ENCODE measurements at places on chromosomes 5 and 9.
A peak's percentile ranks its signal among the peaks of the same experiment; 100 is the strongest.

DNA sequence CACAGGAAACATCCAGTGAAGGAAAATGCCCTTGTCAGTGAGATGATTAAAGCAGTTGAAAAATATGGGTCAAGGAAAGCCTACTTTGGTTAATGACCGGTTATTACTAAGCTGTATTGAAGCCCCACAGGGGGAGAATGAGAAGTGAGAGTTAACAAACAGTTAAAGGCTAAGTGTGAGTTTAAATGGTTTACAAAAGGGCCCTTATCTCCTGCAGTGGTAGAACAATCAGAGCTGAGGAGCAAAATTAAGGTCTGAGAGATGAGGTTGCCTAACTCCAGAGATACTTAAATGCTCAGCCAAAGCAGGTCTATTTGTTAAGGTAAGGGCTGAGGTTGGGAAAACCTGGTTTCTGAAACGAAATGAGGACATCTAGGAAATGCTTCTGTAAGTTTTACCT is 75.1 kb upstream of the FER start:
- DNase-seq = no peak

DNA sequence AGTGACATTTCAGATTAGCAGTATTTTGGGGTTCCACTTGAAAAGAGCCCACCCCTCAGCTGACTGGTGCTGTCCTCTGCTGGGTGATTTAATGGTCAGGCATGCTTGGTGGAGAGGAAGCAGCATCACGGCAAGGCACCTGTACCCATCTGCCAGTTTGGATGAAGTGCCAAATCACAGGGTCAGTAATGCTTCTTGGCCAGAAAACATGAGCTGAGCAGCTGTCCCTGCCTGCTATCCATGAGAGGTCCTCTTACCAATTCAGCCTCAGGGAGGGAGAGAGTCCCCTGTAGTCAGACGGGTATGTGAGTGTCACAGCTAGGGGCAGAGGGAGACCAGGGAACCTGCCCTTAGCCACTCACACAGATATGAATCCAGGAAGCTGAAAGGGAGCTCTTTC is 137.9 kb downstream of the SEC61B start:
- peak; percentile 14 for DNase-seq

GRCh38 chr9:88949425-88949824 is 41.8 kb upstream of the S1PR3 start:
- peak; percentile 54 for DNase-seq

DNA sequence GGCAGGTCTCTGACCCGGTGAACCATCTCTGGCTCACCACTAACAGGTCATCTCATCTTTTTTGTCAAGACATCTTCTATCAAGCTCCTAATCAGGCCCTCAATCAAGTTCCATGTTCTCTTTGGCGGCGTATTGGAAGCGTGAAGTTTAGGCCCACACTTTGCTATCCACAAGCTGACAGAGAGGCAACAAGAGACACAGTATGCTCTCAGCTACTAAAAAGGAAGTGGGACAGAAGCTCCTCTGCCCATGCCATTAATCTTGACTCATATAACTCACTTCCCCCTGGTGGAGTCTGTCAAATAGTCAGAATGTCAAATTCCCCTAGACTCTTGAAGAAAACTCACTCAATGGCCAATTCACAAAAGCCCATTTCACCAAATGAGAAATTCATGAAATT is 77.6 kb upstream of the TMC1 start:
- DNase-seq = no peak

GRCh38 chr5:53456366-53456765 is 24.1 kb upstream of the FST start:
- DNase-seq = no peak

GRCh38 chr5:7684826-7685225 is 166.1 kb downstream of the CFAP90 start:
- DNase-seq = no peak

DNA sequence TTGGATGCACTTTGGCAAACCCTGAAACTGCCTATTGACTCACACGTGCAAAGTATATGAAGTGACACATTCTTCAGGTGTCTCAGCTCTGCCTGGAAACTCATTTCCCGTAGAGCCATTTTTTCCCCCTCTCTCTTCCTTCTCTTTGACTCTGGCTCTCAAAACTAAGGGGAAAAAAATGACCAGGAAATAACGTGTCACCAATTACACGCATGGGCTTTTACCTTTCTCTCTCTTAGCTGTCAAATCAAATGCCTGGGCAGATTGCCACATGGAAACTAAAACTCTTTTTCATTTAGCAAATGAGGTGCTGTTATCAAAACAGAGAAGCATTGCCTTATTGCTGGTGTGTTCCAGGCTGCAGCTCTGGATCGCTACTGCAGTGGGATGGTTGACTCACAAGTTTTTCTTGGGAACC is 18.3 kb upstream of the IFNK start:
- DNase-seq = no peak

DNA sequence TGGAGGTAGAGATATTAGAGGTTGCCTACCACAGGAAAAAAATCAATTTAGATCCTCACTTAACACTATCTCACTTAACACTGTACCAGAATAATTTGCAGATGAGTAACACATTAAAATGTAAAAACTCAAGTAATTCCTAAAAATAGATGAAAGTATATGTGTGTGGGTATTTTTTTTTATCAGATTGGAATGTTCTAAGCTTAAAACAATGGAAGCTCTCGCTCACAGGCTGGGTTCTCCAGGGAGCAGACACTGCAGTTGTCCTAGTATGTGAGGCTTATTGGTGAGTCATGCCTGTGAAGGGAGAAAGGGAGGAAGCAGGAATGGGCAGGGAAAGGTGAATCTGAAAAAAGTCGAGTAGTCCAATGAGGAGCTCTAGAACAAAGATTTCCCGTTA is 181.3 kb upstream of the ZNF608 start:
- no peak for DNase-seq

Data from NCI-H146 (cell line).